Endodermal cell (in vitro differentiated cells): ENCODE measurements at places on chromosomes 1 and 21.

GRCh38 chr1:167748906-167749305, 27.1 kb downstream of the MPZL1 start:
- no peak for DNase-seq

- DNase-seq = no peak
Observed at GRCh38 chr1:159908031-159908940, 8.3 kb upstream of the CFAP45 start.

DNA sequence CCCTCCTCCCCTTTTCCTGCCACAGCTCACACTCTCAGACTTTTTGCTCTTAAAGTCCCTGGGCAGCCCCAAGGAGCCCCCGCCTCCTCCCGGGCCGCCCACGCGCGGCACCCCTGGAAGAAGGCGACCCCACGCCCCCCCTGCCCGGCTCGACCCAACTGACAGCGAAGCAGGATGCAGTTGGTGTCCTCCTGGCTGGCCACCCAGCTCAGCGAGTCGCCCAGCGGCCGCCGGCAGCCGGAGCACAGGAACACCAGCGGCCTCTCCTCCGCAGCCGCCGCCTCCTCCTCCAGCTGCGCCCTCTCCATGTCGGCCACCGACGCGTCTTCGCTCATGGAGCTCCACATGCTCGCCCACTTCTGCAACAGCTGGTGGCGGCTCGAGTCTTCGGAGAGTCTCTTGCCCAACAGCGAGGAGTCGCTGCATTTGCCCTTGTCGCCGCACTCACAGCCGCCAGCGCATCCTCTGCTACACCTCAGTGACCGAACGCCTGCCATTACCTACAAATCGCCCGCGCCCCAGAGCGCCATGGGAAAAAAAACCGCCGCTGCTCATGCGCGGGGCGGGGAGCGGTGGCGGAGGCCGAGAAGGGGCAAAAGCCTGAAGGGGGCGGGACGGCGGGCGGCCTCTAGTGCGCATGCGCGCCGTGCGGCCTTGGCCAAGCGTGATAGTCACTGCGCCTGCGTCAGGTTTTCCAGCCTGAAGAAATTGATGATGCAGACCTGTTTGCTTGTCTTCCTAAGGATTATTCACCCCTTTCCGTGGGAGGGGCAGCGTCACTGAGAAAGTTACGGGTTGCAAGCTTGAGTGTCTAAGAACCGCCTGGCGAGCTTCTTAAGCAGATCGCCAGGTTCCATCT, at the start of gene MIS18A:
Gene MIS18A (minus strand): TSS at position 532 of the 859 bp plus-strand sequence. CDS start 35 bp downstream, at position 497.
- DNase-seq = peak; percentile 98

- DNase-seq = peak; percentile 62
Observed at GRCh38 chr21:37463083-37463801, 96.7 kb downstream of the DYRK1A start.

DNA sequence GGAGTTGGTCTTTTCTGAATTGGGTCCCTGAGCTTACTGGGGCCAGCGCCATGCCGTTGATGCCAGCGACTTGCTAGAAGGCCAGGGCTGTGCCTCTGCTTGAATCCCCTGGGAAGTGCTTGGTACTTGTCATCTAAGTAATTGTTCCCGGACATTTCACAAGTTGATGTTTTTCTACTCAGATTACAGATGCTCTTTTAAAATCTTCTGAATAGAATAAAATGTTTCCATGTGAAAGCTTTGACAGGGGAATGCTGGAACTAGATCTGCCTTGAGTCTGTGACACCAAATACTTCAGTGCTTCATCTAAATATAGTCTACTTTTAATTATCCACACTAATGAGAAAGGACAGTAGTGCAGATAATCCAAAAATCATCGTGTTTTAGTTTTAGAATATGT, 38.3 kb downstream of the PTGFRN start:
- no peak for DNase-seq

DNA sequence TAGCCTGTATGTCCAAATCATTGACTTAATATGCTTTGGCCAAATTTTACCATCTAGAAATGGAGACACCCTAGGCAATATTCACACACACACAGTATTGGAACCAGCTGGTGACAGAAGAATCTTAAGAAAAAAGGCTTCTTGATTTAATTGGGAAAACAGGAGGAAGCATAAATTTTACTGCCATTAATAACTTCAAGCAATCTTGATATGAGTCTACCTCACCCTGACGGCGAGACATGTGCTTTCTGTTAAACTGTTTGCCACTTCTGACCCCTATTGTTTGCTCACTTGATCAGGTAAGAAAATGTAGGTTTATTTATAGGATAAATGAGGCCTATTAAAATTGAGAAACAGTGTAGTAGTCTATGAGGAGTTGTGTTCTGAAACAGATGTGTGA, 73.2 kb downstream of the KIFAP3 start:
- no peak for DNase-seq

GRCh38 chr1:208139434-208140045, 104.6 kb downstream of the PLXNA2 start:
- DNase-seq = no peak

DNA sequence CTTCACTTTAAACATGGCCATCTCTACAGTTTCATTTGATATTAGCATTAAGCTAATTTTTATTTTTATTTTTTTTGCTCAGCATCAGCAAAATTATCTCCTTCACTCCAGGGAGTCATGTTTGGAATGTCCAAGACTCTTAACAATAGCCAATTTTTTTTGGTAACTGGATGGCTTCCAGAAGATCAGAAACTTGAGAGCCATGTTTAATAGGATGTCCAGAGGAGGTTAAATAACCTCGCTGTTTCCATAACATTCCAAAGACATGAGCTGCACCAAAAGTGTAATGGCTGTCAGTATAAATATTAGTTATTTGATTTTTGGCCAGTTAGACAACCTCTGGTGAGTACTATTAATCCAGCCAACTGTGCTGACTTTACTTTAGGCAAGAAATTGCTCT, 80.7 kb downstream of the DNTTIP2 start:
- DNase-seq = peak; percentile 0

GRCh38 chr1:116944613-116945012, 34.9 kb downstream of the PTGFRN start:
- no peak for DNase-seq

GRCh38 chr1:232422098-232422497, 207.8 kb downstream of the SIPA1L2 start:
- no peak for DNase-seq

DNA sequence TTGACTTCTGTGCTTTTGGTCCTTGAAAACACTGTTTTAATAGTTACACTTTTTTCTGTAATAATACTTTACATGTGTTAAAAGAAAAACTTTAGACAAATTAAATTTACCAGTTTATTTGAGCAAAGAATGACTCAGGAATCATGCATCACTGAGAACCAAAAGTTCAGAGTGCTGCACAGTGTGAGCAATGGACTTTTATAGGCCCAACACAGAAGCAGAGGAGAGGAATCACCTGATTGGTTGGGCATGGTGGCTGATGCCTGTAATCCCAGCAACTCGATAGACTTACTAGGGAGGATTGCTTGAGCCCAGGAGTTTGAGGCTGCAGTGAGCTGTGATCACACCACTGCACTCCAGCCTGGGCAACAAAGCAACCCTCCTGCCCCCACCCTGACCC, 29.3 kb downstream of the ZNF648 start:
- no peak for DNase-seq

DNA sequence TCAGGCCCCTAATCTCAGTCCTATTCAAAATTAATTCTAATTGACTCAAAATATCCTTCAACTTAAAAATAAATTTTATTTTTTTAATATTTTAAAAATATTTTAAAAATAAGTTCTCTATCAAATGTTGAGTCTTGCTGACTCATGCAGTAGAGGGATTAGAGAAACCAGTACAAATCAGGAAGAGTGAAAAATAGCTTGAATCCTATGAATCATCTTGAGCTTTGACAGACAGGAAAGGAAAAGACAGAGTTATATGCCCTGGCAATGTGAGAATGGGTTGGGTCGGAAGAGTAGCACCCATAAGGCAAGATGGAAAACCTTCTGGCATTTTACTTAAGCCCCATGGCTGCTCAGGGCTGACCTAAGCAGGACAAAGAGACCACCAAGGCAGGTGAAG, 346.6 kb upstream of the RUNX1 start:
- no peak for DNase-seq

DNA sequence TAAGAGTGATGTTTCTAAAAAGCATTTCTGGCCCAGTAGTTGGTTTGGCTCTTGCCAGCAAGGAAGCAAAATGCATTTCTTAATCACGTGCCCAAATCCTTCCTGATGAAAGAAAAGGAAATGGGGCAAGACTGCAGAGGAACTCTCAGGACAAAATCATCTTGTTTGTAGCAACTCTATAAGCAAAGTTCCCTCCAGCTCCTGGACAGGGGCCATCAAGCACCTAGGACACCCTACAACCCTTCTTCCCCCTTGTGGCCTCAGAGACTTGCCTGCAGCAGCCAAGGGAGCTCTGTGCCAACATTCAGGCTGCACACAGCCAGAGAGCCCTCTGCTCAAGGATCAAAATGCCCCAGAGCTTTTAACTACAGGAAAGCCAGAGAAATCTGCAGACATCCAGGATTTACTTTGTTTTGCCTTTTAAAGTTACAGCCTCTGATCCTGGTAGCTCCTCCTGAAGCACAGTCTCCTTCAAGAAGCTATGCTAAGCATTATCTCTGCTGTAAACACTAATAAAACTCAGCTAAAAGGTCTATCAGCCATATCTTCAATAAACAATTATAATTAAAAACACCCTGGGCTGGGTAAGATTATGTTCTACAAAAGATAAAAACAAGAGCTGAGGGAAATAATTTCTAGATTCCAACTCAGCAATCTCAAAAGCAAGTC, 105.0 kb downstream of the KIAA0319L start:
- DNase-seq = no peak

- DNase-seq = peak; percentile 83
Observed at GRCh38 chr1:8217011-8217711, 100.8 kb upstream of the SLC45A1 start.

- DNase-seq = no peak
Observed at GRCh38 chr1:68473060-68473459, 23.3 kb upstream of the RPE65 start.

DNA sequence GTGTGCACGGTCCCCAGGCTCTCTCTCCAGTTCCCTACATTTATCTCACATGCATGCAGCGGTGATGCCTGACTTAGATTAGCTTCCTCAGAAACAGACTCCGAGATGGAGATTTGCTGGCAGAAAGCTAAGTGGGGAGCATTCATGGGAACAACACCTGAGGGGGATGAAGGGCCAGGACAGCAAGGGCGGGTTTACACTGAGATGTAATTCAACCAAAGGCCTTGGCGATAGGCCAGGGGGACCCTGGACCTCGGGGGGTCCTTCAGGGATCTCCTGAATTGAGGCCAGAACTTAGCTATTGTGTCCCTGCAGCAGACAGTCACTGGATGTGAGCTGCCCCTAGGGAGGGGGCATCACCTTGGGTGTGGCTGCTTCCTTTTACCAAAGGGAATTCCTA, 246.1 kb upstream of the CSF3R start:
- DNase-seq = peak; percentile 35

GRCh38 chr1:247387565-247387964, 28.4 kb upstream of the NLRP3 start:
- DNase-seq = no peak

GRCh38 chr1:30046751-30047150, 676.6 kb downstream of the MATN1 start:
- DNase-seq = peak; percentile 28

DNA sequence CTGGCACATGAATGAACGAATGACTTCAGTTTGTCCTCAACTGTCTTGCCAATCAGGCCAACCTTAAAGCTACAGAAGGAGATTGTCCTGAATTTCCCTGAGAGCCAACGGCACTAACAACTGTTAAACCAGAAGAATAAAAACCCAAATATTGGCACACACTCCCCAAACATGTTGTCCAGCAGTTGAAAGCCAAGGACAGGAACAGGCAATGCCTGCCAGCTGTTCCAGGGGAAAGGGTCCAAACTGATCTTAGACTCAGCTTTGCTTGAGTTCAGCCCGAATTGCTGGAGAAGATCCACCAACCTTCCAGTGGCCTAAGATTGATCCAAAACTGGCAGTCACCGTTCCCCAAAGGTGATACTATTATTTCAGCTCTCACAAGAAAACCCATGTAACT, 22.4 kb upstream of the AHCTF1 start:
- no peak for DNase-seq

DNA sequence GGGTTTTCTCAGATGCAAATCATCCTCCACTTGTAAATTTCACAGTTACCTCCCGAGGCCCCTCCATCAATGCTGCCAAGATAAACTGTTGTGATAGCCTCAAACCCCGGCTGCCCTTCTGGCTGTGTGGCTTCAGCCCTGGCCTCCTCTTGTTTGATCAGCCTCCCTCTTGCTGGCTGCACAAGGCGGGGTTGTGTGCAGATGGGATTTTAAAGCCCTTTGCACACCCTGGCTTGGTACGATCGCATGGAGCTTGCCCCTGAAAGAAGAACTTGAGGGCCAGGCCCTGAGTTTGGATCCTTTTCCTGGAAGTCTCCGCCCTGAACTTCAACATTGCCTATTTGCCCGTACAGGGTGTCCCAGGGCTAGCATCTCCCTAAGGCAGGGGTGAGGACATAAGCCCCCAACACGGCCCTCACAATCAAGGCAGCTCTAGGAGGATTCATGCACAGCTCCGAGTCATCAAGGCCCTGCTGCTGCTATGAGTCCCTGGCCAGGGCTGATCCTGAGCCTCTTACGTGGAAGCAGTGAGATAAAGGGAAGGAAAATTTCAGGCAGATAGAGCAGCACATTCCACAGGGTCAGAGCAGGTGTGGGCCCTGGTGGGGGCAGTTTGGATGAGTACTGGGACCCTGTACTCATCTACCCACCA, 181.2 kb upstream of the VAMP3 start:
- no peak for DNase-seq

GRCh38 chr1:218890451-218890850, 283.2 kb upstream of the LYPLAL1 start:
- DNase-seq = no peak
